ENCODE measurements at places on chromosomes 2 and 18.

GRCh38 chr2:68287580-68288441, 31.9 kb downstream of the CNRIP1 start:
- no peak for DNase-seq

DNA sequence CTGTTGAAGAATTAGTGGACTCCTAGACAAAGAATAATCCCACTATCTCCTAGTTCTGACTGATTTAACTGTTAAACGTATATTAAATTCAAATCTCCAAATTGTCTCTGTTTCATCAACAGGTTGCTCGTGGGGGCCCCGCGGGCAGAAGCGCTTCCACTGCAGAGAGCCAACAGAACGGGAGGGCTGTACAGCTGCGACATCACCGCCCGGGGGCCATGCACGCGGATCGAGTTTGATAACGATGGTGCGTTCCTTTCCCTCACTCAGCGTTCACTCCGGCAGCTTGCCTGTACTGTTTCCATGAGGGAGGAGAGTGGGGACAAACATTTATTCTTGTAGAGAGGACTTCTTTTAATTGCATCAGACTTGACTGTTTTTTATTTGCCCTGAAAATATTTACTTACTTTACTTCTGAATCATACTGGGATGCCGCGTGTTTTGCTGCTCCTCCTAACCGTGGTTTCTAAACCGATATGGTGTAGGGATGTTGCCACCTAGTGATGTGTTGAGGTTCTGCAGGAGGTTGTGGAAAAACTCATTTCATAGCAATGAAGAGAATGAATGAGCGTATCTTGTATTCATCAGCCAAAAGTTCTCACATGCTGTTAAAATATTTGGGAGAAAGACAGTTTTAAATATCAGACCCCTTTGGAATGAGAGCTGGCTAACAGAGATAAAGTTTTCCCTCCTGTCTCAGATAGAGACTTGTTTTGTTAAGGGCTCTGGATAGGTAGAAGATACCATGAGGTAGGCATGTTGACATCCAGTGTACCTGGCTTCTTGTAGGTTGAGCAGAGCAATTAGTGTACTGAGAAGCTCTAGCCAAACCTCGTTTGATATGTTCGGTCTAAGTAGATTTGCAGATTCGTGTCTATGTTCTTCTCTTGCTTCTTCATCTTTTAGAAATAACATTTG, 38.3 kb downstream of the ITGA6 start:
- DNase-seq, result peak; percentile 32

DNA sequence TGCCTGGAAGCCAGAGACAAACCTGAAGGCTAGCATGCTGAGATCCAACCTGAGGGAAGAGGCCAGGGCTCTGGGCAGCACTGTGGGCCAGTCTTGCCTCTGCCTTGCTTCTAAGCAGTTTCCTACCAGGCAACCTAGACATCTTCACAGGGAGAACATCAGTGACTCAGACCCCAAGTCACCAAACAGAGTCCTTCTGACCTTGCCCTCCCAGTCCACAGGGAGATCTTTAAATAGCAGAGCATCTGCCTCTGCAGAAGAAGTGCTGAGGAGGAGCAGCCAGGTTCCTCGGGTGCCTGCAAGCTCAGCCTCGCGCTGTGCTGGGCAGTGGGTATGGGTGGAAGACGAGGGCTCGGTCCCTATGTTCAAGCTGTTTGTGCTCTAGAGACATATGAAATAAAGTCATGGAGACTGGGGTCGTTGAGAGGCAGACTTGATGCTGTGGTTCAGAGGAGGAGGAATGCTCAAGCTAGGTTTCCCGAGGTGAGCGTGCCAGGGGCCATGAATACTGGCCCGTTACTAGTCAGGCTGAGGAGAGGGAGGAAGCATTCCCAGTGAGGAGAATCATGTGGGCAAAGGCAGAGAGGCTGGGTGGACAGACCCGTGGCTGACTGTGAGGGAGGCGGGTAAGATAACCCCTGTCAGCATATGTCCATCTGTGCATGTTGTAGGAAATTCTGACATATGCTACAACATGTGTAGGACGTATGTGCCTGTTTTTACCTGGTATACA, 66.5 kb downstream of the BOLA3 start:
- DNase-seq, result no peak

DNA sequence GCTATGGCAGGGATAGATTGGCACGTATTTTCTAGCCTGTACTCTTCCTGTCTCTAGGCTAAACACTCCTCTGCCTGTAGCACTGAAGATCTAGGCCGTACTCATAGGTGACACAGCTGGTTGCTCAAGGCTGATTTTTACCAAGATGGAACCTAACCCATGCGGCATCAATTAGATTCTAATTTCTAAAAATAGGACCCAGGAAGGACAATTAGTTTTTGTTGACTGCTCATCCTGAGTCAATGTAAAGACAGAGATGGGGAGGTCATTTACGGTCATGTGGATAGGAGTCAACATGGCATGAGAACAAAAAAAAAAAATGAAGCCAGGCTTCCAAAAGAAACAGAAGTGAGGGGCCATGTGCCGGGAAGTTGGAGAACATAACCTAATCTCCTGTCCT, 360.7 kb upstream of the ETAA1 start:
- no peak for DNase-seq

- DNase-seq, result no peak
These were observed 18.3 kb downstream of the RAMP1 start for GRCh38 chr2:237877576-237878307.

DNA sequence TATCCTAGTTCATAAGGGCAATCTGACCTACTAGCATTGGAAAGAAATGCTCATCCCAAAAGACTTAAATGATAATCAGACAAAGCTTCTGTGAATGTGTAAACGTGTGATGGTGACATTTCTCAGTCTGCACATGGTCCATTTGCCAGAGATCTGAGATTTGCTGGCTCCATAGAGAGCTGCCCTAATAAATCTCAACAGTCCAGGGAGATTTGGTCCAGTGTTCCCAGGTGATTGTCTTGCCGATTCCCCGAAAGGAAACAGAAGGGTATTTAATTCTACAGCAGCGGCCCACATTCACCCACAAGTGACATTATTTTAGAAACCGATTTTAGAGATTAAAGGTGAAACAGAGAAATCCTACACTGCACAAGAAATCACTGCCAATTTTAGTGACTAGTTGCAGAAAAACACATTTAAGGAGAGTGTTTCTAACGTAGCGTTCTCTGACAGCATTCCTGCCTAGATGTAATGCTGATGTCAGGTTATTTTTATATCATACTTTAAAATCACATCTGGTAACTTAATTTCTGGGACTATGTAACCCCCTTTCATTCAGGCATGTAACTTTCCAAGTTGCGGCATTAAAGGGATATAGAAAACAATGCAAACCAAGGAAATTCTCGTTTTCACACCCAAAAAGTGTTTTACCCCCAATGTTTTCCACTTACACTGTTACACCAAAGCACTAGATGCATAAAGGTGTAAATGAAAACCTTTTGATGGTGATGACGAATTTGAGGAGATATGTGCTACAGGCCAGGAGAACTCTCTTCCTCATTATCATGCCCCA, 231.9 kb upstream of the FN1 start:
- no peak for DNase-seq

GRCh38 chr2:128607911-128608506, 289.3 kb upstream of the HS6ST1 start:
- no peak for DNase-seq

DNA sequence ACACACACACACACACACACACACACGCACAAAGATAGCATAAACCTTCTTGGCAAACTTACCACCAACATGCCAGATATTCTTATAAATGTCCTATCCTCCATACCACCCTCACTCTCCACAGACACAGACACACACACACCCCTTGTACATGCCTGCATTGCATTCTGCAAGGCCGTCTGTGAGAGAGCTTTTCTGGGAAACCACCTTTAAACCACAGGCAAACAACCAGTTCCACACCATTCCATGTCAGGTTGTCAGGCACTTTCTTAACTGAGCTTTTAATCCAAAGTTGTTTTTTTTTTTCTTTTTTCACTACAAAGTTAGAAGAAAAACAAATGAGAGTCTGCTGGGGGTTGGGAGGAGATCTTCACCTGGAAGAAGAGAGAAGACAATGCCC, 221.1 kb downstream of the C1D start:
- no peak for DNase-seq

GRCh38 chr2:15142069-15142689, 419.0 kb downstream of the NBAS start:
- DNase-seq, result peak; percentile 37

- no peak for DNase-seq
These were observed 61.2 kb downstream of the ACYP2 start for GRCh38 chr2:54176577-54176976.

DNA sequence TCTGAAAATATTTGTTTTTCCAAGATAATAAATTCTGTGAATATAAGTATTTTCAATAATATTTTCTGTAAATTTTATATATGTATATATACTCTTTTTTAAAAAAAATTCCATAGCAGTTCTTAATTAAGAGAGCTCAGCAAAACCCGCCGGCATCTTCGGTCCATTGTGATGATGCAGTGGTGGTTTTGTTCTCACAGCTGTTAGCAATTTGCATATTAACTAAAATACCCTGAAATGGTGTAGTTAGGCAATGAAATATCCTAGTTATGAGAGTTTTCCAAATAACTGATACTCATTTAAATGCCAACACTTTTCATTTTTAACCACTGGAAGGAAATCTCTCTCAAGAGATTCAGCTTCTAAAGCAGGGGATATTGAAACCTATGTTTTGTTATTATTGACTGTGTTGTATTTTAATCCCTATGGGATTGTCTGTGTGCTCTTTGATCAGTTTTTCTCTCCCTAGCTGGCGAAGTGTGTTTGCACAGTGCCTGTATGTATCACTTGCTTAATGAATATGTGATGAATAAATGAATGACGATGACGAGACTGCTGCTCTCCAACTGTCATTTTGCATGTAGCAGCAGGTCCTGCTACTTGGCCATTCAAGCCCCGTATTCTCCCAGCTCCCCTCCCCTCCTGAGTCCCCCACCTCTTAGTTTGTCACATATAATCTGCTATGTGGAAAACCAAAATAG, 42.4 kb downstream of the PSMG2 start:
- no peak for DNase-seq

- DNase-seq, result no peak
These were observed 309.7 kb downstream of the RAD51AP2 start for GRCh38 chr2:17208511-17208910.

DNA sequence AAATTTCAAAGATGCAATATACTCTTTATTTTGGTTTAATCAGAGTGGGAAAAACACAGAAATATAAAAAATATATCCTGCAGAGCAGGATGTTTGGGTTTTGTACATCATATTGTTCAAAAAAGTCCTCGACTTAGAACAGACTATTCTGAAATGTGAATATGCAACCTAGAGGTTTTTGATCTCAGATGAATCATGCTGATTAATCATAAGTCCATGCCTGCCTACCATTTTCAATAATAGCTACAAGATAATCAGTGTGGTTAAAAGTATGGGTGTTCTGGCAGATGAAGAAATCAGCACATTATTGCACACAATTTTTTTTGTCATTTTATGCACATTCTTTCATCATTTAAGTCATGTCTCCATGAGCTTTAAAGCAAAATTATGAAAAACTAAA, 1261.0 kb upstream of the NXPH2 start:
- no peak for DNase-seq

- DNase-seq, result no peak
These were observed 7.1 kb downstream of the GBX2 start for GRCh38 chr2:236161082-236161462.

- no peak for DNase-seq
These were observed 1096.7 kb upstream of the DDX18 start for GRCh38 chr2:116717832-116718231.

DNA sequence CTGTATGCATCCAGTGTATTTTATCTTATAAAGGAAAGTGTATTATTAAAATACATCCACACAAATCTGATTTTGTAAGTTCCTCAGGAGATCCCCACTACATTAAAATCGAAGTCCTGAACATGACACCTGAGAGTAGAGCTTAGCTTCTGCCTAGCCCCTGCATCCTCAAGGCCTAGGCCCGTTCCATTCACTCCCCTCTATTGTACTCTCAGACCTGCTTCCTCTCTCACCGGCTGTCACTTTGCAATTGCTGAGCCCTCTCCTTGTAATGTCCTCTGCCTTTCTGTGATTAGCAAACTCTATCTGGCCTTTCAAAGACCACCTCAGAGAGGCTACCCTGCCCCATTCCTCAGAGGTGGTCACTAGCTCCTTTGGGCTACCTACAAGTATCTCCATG, 160.8 kb downstream of the FTCDNL1 start:
- DNase-seq, result no peak

DNA sequence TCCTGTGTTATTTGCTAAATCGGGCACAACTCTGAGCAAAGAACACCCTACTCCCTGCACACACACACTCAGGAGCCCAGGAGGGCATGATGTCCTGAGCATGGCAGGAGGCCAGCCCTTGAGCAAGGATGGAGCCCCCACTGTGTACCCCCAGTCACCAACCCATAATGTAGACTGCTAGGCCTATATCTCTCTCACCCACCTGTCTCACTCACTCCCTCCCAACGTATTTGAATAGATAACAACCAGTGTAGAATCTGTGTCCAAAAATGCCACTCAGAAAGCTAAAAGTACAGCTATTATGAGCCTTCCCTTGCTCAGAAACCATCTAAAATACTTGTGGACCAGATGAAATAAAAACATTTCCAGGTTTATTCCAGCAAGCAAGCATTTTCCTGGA, 29.3 kb downstream of the MERTK start:
- no peak for DNase-seq

GRCh38 chr2:60094450-60094929, 459.0 kb downstream of the BCL11A start:
- DNase-seq, result no peak

GRCh38 chr2:28949617-28950305, 31.3 kb upstream of the TOGARAM2 start:
- DNase-seq, result no peak

GRCh38 chr2:207046724-207047123, 107.4 kb downstream of the CPO start:
- no peak for DNase-seq

DNA sequence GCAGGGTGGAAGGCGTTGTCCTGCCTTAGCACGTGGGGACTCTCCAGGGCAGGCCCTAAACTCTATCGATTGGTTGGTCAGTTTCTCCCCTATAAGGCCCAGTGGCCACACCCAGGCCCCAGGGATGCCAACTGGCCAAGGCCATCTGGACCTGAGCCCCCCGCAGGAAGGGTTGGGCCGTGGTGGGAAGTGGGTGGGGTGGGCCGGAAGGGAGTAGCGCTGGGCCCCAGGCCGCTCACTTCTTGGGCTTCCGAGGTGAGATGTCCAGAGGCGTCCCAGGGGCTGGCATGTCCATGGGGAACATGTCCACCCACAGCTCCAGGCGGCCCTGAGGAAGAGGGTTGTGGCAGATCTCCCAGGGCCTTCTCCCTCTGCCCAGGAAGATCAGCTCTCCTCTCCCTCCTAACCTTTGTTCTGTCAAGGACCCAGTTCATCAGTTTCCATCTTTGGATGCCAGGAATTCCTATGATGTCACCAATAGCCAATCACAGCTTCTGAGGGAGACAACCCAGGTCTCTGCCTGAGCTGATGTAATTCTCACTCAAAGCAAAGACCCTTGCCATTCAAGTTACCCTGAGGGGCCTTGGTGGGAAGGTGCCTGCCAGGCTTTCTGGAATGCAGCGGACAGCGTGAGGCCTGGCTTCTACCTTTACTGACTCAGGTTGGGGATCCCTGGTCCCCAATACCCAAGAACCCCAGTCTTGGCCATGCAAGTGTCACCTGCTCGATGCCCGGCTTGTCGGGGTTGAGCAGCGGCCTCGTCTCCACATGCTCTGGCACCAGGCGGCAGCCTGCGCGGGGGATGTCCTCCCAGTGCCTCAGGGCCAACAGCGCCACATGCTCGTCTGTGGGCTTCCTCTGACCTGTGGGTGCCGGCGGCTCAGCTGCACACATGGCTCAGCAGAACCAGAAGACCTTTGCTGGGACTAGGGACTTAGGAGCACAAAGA, 14.4 kb downstream of the OTOF start:
- DNase-seq, result no peak
